Stimulated activated CD4-positive, alpha-beta T cell treated with anti-CD3 and anti-CD28 coated beads, Interleukin-1b, Interleukin-23, amount 100 ng/mL, for 1 hour (primary cell): ENCODE measurements at places on chromosomes 13 and 19.

DNA sequence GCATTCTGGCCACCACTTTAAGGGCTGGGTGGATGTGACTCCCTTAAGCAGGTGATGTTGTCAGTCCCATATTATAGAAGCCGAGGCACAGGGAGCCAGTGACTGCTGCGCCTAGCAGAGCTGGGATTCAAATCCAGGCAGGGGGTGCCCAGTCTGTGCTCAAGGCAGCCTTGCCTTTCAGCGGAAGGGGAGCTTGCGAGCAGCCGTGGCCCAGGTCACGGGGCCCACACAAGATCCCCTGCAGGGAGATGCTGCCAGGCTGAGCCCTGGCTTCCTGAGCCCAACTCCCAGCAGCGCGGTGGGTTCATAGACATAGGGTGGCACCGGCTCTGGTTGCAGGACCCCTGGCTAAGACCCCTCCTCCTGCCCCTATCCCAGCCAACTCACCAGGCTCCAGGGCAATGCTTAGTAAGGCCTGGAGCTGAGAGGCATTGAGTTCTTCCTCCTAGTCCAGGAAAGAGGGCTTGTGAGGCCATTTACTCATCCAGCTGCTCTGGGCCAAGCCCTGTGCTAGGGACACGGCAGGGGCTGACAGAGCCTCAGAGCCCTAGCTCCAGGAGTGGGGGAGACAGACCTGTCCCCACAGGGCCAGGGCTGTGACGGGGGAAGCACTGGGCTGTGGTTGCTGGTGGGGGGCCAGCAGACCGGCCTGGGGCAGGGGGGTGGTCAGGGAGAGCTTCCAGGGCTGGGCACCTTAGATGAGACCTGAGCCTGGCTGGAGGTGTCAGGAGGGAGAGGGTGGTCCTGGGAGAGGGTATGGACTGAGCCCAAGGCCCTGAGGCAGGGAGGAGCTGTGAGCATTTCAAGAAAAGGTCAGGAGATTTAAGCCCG lies 9.6 kb downstream of the CAPN12 start:
- no peak for DNase-seq

DNA sequence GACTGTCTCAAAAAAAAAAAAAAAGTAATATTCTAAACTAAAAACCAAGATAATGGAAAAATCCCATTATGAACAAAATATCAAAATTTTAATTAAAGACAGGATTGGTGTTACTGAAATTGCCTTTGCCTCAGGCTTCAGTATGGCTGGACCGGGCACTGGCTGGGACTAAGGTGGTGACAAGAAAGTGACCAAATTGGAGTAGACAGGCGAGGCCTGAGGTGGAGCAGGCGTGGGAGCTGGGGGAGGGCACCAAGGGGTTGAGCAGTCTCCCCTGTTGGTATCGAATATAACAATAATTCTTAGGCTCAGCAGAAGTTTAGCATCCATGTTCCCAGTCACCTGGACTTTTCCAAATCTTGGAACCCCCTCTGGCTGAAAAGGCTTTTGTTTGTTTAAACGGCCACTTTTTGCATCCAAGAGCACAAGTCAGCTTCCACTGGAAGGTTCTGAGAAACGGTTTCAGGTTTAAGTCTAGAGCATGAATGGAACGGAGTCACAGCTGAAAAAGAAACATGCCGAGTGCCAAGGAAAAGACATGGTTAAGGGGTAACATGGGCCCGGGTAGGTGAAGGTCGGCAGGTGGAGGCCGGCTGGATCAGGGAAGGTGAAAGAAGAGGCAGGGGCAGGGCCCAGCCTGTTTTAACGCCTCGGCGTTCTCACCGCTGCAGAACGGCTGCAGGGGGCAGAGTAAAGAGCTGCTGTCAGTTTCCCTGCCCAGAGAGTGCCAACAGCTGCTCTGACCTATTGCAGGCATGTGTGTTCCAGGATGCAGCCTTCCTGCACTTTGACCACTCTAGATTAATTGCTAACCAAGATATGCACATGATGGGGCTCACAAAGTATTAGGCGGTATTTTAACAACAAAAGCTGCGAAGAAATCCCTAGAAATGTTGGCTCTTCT lies 104.4 kb downstream of the TM9SF2 start:
- no peak for DNase-seq

DNA sequence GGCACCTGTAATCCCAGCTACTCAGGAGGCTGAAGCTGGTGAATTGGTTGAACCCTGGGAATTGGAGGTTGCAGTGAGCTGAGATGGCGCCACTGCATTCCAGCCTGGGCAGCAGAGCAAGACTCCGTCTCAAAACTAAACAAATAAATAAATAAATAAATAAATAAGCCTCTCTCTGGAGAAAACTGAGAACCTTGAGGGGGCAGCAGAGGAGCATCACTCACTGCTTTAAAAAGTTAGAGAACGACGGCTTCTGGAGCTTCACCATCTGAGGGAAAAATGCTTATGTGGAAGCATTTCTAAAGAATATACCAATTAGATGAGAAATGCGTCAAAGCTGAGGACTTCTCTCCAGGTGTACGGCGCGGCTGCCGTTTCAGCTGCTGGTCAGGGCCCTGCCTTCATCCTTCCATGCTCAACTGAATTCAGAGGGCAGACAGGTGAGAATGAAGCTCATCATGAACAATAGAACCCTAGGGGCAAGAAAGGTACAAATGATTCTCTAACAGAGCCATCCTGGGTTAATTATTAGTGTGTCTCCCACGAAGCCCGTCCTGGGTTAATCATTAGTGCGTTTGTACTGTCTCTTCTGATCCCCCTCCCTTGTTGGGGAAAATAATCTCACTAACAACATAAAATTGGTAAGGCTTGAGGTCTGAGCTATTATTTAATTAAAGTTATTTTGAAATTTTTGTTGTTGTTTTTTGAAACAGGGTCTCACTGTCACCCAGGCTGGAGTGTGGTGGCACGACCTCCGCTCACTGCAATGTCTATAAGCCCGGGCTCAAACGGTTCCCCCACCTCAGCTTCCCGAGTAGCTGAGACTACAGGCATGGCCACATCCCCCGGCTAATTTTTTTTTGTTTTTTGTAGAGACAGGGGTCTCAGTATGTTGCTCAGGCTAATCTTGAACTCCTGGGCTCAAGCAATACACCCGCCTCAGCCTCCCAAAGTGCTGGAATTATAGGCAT lies 80.1 kb downstream of the IPO5 start:
- no peak for DNase-seq

- no peak for DNase-seq
Observed at GRCh38 chr13:94261163-94261562, 218.3 kb downstream of the DCT start.

DNA sequence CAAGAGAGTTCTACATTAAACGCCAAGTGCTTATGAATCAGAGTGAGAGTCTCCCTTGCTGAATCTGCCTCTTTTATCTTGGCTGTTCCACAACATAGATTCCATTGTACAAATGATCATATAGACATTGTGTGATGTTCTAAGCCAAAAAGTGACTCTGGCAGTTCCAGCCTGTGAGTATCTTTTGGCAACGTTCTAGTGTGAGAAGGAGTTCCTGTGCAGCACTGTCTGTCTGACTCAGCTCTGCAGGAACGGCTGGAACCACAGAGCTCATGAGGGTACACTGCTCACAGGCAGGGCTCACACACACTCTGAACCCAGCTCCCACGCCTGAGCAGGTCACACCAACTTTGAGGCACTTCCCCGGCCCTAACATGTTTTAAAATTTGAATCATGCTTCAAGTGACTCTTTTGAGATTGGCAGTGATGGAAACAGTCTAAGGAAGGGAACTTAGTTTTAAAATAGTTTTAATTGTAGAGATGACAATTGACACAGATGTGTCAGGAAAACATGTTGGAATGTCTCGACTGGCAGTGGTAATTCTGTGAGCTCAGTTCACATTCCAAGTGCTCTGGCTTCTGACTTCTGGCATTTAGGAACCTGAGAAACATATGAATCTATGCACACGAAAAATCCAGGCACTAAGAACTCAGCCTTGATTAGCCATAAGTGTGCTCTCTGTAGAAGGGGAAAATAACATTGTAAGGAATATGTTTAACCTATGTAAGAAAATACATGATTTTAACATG lies 272.0 kb downstream of the UQCRFS1 start:
- DNase-seq, result no peak

DNA sequence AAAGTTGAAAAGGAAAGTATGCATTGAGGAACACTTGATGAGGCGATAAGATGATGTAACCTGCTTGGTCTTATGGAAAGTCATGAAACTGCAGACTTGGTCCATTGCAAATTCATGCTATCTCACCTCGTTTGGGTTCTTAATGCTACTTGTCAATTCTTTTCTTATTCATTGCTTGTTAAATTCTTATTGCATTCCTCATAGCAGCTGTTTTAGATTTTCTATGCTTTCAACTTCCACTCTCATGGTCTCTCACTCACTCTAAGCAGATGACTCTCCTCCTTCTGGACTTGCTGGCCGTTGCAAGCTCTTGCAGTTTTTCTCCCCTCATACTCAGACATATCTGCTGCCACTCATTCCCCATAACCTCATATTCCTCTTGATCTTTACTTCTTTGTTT lies 67.8 kb upstream of the CSNK1A1L start:
- no peak for DNase-seq

- no peak for DNase-seq
Observed at GRCh38 chr19:13121551-13122274, 3.6 kb downstream of the NACC1 start.

DNA sequence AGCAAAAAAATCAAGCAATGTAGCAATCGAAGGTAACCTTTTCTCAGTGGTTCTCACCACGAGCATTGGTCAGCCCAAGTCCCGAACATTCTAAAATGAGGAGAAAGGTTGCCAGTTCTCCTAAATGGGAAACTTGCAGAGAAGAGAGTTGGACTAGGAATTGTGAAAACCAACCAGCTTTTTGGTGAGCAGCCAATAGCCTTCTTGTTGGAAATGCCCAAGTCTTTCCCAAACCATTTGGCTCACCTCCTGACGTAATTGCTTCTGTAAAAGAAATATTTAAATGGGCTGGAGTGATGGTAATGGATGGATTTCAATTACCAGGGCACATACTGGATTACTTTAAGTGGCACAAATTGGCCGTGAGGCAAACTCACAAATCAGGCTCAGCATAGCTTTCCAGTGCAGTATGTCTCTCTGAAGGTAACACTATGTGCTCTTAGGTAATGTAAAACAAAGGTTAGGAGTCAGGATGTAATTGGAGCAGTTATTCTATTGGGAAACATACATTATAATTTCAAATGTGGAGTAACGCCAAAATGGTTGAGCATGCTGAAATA lies 423.2 kb downstream of the KLF5 start:
- no peak for DNase-seq

GRCh38 chr19:5251096-5252065 lies 89.2 kb downstream of the PTPRS start:
- no peak for DNase-seq

DNA sequence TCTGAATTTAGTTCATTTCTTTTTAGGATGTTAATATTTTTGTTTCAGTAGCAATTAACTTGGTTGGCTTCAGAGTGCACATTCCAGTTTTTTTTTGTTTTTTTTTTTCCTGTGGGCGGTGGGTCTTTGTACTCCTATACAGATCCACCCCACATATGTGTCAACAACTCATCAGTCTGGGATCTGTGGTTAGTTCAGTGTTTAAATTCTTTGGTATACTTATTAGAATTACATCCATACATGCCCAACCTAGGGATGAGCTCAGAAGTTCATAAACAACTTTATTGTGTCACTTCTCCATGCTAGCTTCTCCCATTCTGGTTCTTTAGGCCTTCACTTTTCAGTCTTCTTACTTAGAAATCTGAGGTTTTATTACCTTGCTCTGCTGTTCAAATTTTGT lies 50.9 kb downstream of the PCCA start:
- no peak for DNase-seq

DNA sequence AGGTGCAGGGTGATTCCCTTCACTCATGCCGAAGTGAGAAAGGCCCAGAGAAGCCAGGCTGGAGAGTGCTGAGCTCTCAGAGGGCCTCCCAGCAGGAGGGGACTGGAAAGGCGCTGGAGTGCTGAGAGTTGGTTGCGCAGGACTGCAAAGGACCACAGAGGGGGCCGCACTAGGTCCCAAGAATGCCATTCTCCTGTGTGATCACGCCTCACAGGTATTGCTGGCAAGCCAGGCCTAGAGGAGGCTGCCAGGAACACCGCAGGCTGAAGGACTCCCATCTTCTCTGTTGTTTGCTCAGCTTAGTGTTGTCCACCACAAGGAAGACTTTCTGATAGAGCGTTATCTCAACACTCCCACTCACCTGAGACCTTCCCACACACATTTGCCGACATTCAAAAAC lies 165.0 kb downstream of the FGF14 start:
- no peak for DNase-seq
